ENCODE measurements at places on chromosomes 11 and 22. TPM values are rescaled to one million over a fixed set of nuclear protein-coding genes. Genes with fewer than 3 reads are reported as not detected.
A peak's percentile ranks its signal among the peaks of the same experiment; 100 is the strongest.

The MICAL3 gene
- 92.5 TPM for total RNA-seq

The HORMAD2 gene
- total RNA-seq, result not detected

The ENTHD1 gene
- total RNA-seq, result not detected

The XNDC1N gene
- total RNA-seq, result 2.5 TPM

The HBE1 gene
- not detected for total RNA-seq

The UBQLN3 gene
- 0.14 TPM for total RNA-seq

GRCh38 chr22:28064920-28065319 lies 145.9 kb upstream of the PITPNB start:
- H3K4me3 ChIP-seq, result no peak overlapping the region

DNA sequence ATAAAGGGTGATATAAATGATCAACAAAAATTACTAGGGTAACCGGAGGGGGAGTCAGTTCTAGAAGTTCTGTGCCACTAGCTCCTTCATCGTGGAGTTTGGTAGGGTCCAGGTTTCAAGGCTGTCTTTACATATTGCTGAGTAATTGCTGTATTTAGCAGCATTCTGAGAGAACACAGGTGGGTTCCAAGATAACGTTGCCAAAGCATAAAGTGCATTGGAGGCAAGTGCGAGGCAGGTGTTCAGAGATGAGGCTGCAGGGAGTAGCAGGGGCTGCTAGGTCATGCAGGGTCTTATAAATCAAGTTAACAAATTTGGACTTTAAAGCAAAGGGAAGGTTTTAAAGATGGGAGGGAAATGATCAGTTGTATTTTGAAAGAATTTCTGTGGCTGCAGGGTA lies 17.8 kb downstream of the SGSM3 start:
- no peak overlapping the region for H3K4me3 ChIP-seq
- H3K27ac ChIP-seq, result no peak overlapping the region
- no peak for DNase-seq
- H3K27me3 ChIP-seq, result no peaks in the 10 kb centered on the region
- H3K36me3 ChIP-seq, result no peaks in the 10 kb centered on the region

- no peaks in the 10 kb centered on the region for H3K36me3 ChIP-seq
- no peak overlapping the region for H3K27ac ChIP-seq
- no peak for DNase-seq
- H3K4me3 ChIP-seq, result no peak overlapping the region
Measured at GRCh38 chr22:38973289-38974169, 8.6 kb upstream of the APOBEC3B start.

DNA sequence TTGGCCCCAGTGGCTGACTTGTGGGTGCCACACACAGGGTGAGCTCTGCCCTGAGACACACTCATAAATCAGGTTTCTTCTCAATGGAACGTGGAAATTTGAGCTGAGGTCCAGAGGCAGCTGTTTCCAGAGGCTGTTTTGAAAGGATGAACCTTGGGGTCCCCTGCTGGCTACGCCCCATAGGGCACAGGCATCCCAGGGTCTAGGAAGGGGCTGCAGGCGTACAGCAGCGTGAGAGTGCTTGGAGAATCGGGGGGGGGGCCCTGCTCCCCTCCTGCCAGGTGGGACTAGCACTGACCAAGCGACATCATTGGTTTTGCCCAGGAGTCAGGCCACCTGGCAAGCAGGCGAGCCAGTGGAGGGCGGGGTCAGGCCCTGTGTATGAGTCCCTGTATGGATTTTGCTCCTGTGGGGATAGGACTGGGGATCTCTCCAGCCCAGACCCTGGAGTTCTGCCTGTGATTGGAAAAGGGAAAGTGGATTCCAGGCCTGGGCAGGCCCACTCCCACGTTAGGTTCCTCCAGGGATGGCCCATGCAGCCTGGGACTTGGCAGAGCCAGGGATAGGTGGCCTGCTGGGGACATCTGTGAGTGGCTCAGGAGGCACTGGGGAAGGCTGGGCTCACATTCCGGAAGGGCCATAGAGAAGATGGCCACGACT lies 61.0 kb downstream of the FBXO7 start:
- H3K36me3 ChIP-seq, result no peaks in the 10 kb centered on the region
- peaks cover 74% of the 10 kb centered on the region for H3K4me1 ChIP-seq
- DNase-seq, result no peak
- H3K4me3 ChIP-seq, result no peak overlapping the region
- H3K27ac ChIP-seq, result peak overlapping the region; percentile 93
- peaks cover 11% of the 10 kb centered on the region for H3K27me3 ChIP-seq

GRCh38 chr11:115803073-115803740 lies 299.0 kb upstream of the CADM1 start:
- no peaks in the 10 kb centered on the region for H3K4me1 ChIP-seq
- DNase-seq, result no peak

GRCh38 chr11:128550261-128550821 lies 37.0 kb downstream of the ETS1 start:
- H3K27me3 ChIP-seq, result no peaks in the 10 kb centered on the region
- no peaks in the 10 kb centered on the region for H3K36me3 ChIP-seq
- peak overlapping the region; percentile 95 for H3K27ac ChIP-seq
- no peak for DNase-seq
- H3K4me3 ChIP-seq, result no peak overlapping the region
- H3K4me1 ChIP-seq, result peaks cover 79% of the 10 kb centered on the region

Data from left ventricle myocardium inferior (tissue), 1 donor.